ENCODE measurements at places on chromosomes 2 and 18. TPM values are rescaled to one million over a fixed set of nuclear protein-coding genes. Genes with fewer than 3 reads are reported as not detected.

ABCB11 gene
- total RNA-seq, result not detected

DPP4 gene
- 147 TPM for total RNA-seq

PLA2R1 gene
- total RNA-seq, result 28.3 TPM

- DNase-seq, result no peak
- no peak overlapping the region for H3K4me3 ChIP-seq
- H3K4me1 ChIP-seq, result no peaks in the 10 kb centered on the region
- no peak overlapping the region for H3K27ac ChIP-seq
- H3K27me3 ChIP-seq, result no peaks in the 10 kb centered on the region
Measured at GRCh38 chr2:86700690-86701089, 19.4 kb upstream of the RMND5A start.

- H3K4me1 ChIP-seq, result no peaks in the 10 kb centered on the region
- H3K27me3 ChIP-seq, result no peaks in the 10 kb centered on the region
- H3K27ac ChIP-seq, result no peak overlapping the region
- no peak overlapping the region for H3K4me3 ChIP-seq
- DNase-seq, result no peak
- H3K36me3 ChIP-seq, result no peaks in the 10 kb centered on the region
Measured at GRCh38 chr2:177547122-177547521, 154.5 kb downstream of the AGPS start.

- H3K27ac ChIP-seq, result no peak overlapping the region
- no peak for DNase-seq
- H3K4me1 ChIP-seq, result no peaks in the 10 kb centered on the region
- H3K36me3 ChIP-seq, result no peaks in the 10 kb centered on the region
- H3K27me3 ChIP-seq, result no peaks in the 10 kb centered on the region
Measured at GRCh38 chr2:99278793-99279291, 22.2 kb downstream of the LYG1 start.

DNA sequence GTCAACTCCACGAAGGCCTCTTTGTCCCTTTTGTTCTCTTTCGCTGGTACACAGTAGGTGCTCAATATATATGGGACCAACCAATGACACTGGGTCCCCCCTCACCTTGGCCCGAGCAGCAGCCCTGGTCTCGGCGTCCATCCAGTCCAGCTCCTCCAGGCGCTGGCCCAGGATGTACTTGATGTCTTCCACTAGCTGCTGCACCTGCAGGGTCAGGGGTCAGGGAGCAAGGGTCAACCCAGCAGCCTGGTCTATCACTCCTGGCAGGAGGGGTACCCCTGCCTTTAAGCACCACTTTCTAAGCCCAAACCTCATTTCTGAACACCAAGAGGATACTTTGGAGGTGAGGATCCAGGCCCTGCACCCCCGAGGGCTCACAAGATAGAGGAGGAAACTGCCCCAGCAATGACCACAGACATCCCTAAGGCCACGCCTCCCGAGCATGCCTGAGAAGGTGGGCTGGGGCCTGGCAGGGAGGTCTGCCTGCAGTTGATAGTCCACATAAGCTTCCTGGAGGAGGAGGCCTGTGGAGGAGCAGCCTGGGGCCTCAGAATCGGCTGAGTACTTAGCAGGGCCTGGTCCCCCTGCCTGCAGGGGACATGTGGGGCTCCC lies 4.2 kb downstream of the ECEL1 start:
- no peak overlapping the region for H3K27ac ChIP-seq
- DNase-seq, result no peak
- no peaks in the 10 kb centered on the region for H3K4me1 ChIP-seq
- no peak overlapping the region for H3K4me3 ChIP-seq
- H3K27me3 ChIP-seq, result no peaks in the 10 kb centered on the region
- H3K36me3 ChIP-seq, result no peaks in the 10 kb centered on the region

DNA sequence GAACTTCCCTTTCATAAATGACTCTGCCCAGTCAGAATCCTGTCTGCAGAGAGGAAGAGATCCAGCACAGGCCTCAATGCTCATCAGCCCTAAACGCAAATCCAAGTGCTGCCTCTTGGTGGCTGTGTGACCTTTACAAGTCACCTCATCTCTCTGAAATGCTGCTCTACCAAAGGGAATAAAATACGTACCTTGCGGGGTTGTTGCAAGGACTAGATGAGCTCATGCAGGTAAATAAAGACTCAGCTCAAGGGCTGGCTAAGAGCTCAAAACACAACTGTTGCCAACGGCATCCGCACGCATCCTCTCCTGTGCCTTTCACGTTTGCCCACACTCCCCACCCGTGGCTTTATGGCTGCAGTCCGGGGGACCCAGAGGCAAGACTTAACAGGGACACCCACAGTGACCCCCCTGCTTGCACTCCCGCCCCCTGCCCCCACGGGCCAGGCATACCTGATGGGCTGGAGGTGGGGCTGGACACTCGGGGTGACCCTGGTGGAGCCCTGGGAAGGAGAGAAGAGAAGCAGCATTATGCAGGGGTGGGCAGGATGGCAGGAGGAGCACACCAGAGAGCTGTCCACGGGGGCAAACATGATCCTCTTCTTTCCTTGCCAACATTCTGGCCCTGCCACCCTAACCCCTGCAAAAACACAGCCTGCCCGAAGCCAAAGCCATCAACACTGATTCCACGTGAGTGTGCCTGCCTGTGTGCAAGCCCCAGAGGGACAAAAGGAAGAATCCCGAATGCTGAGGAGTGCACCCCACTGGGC lies 102.6 kb downstream of the TNS1 start:
- peaks cover 26% of the 10 kb centered on the region for H3K36me3 ChIP-seq
- peak overlapping the region; percentile 52 for H3K27ac ChIP-seq
- H3K4me1 ChIP-seq, result peaks cover 60% of the 10 kb centered on the region
- H3K27me3 ChIP-seq, result no peaks in the 10 kb centered on the region
- DNase-seq, result no peak
- H3K4me3 ChIP-seq, result no peak overlapping the region

Data from Peyer's patch (tissue), 4 donors.